ENCODE measurements at places on chromosomes 4 and X. TPM values are rescaled to one million over a fixed set of nuclear protein-coding genes. Genes with fewer than 3 reads are reported as not detected.

DNA sequence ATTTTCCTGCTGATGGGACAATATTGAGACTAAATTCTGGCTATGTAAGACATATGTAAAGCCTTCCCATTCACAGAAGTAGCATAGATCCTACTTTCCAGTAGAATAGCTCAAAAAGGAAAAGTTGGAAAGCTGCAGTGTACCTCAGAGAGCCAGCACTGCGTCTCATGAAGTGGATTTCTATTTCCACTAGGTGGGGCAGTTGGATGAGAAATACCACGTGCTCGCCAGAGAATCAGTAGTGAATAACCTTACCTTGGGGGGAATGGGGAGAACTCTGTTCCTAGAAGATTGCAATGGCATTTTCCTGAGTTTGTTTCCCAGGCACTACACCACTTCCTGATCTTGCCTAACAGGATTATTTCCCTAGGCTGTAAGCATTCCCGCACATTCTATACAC is 907.1 kb downstream of the FSTL5 start:
- DNase-seq = no peak

The FRMD7 gene
- total RNA-seq = 0.34 TPM

The RNF128 gene
- total RNA-seq = not detected

The KLF8 gene
- 1.2 TPM for total RNA-seq

- DNase-seq = no peak
Observed at GRCh38 chr4:173230062-173230461, 61.5 kb downstream of the GALNT7 start.

- DNase-seq = no peak
Observed at GRCh38 chr4:34643476-34643875, 1600.8 kb downstream of the ARAP2 start.

DNA sequence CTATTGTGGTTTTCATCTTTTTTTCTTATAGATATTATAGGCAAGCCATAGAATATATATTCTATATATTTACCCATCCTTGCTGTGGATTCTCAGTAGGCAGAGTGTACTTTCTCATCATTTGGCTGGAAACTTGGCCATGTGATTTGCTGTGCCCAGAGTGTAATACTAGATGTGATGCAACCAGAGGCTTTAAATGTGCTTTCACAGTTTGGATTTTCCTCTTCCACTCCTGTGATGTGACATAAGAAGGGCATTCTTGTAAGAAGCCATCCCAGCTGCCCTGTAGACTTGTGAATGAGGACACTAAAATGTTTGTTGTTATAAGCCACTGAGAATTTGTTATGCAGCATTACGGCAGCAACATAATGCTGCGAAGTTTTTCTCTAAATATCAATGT is 10.4 kb upstream of the HPGDS start:
- no peak for DNase-seq

DNA sequence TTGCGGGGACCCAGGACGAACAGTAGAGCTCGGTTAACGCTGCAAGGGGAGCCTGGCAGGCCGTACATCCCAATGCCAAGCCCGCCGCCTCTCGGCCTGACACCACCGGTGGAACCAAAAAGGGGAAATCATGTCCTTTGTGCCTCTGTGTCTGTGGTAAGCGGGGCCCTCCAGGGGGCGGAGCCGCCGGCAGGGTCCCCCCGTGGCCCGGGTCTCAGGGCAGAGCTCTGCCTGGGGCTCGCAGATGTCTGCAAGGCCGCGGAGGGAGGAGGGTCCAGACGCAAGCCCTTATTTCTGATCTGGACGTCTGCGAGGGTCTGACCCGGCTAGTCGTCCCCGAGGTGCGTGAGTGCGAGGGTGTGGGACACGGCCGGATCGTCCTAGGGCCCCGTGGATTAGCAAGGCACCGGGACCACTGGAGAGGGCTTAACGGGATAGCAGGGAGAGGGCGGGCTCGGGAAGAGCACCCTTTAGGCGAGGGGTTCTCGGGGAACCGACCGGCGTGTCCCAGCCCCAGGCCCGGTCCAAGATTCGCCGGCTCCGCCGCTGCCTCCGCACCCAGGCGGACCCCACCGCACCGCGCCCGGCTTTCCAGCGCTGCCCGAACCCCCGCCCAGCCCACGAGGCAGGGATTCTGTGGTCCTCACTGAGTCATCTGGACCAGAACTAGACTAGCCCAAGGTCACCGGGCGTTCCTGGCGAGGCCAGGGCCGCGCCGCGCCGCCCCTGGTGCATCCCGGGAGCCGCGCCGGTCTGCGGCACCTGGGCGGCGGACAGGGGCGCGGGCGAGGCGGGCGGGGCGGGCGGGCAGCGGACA is 863 bp upstream of the FAM193A start:
- peak; percentile 90 for DNase-seq
